ENCODE measurements at places on chromosomes 11 and 22. TPM values are rescaled to one million over a fixed set of nuclear protein-coding genes. Genes with fewer than 3 reads are reported as not detected.

SLC22A12 gene
- polyA plus RNA-seq: not detected

GLYATL1 gene
- polyA plus RNA-seq: not detected

OAF gene
- polyA plus RNA-seq: not detected

CRACR2B gene
- polyA plus RNA-seq: not detected

MRGPRE gene
- polyA plus RNA-seq: not detected

KCTD14 gene
- 0.79 TPM for polyA plus RNA-seq

WNT11 gene
- polyA plus RNA-seq: 10.8 TPM

SLC5A1 gene
- polyA plus RNA-seq: not detected

RFPL3 gene
- not detected for polyA plus RNA-seq

RAG2 gene
- polyA plus RNA-seq: 0.98 TPM

GGT5 gene
- not detected for polyA plus RNA-seq

DAGLA gene
- 3.7 TPM for polyA plus RNA-seq

PTGDR2 gene
- 0.08 TPM for polyA plus RNA-seq

CDC42EP2 gene
- polyA plus RNA-seq: 4.2 TPM

FOLH1 gene
- polyA plus RNA-seq: 0.24 TPM
